Spinal cord (tissue), 10 donors: ENCODE measurements at places on chromosomes 12 and 14. TPM values are rescaled to one million over a fixed set of nuclear protein-coding genes. Genes with fewer than 3 reads are reported as not detected.

DNA sequence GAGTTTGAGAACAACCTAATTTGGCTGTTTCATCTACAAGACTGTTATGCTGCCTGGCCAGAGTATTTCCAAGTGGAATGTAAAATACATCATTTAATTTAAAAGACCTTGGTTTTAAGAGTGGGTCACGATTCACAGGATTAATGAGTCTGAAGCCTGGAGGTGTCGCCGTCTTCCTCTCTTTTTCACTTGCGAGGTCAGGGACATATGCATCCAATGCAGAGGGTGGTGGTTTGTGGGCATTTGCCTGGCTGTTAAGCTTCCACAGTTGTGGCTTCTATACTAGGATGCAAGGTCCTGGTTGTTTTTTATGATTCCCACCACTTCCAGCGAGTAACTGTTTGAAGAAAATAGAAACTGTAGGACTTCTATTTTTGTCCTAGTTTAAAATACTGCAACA, 22.8 kb upstream of the RASSF3 start:
- H3K27me3 ChIP-seq: no peaks in the 10 kb centered on the region
- no peaks in the 10 kb centered on the region for H3K4me1 ChIP-seq
- no peak overlapping the region for H3K27ac ChIP-seq
- H3K36me3 ChIP-seq: no peaks in the 10 kb centered on the region
- no peak overlapping the region for H3K4me3 ChIP-seq

DNA sequence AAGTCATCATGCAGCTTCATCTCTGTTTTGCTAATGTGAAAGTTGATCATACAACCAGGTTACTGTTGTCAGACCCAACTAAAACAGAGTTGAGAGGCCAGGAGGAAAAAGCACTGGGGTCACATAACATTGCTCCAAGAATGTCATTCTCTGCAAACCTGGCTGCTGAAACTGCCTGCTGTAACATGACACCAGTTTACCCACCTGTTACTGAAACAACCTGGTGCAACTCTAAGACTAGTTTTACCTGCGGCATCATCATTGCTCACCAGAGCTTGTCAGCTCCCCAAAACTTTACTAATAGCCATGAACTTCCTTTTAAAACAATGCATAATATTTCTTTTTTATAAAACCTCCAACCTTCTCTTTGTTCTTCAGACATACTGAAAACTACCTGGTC, 30.7 kb upstream of the DEGS2 start:
- H3K4me1 ChIP-seq: peaks cover 17% of the 10 kb centered on the region
- no peaks in the 10 kb centered on the region for H3K27me3 ChIP-seq
- no peaks in the 10 kb centered on the region for H3K36me3 ChIP-seq
- no peak for DNase-seq
- no peak overlapping the region for H3K27ac ChIP-seq

Gene ADAM21
- 0.30 TPM for polyA plus RNA-seq

Gene LRP1-AS
- not detected for polyA plus RNA-seq

- no peaks in the 10 kb centered on the region for H3K36me3 ChIP-seq
- H3K27me3 ChIP-seq: no peaks in the 10 kb centered on the region
- H3K27ac ChIP-seq: no peak overlapping the region
- no peak overlapping the region for H3K4me3 ChIP-seq
Observed at GRCh38 chr12:94218233-94218632, 69.9 kb downstream of the PLXNC1 start.

DNA sequence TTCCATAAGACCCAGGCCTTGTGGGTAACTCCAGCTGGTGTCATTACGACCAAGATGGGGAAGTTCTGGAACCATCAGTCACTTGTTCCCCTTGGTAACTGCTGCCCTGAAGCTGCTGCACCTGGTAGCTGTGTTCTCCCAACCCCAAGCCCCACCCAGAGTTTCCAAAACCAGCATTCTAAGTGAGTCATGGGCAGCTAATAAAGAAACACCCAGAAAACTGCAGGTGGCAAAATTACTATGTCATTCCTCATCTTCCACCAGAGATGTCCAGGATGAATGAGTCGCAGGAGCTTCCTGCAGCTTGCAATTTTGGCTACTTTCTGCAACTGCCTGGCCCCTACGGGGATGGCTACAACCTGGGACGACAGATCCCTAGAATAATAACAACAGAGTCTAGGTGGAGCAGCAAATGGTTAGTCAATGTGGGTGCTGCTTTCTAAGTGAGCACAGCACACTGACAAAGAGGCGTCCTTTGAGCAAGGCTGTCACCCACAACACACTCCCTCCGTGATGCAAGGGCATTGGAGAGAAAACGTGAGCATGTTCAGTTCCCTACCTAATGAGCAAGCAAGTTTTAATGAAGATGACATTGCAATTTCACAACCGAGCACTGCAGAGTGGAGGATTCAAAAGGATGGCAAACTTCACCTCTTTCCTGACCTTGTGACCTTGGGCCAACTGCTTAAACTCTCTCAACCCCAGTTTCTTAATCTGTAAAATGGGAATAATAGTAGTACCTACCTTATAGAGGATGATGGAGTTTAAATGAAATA, 301.4 kb upstream of the NOS1 start:
- DNase-seq: no peak
- no peak overlapping the region for H3K4me3 ChIP-seq
- H3K36me3 ChIP-seq: peaks cover 5% of the 10 kb centered on the region
- H3K27ac ChIP-seq: no peak overlapping the region
- no peaks in the 10 kb centered on the region for H3K4me1 ChIP-seq

Gene NKX2-1
- not detected for polyA plus RNA-seq
